ENCODE measurements at places on chromosomes 6 and 20.
A peak's percentile ranks its signal among the peaks of the same experiment; 100 is the strongest.

DNA sequence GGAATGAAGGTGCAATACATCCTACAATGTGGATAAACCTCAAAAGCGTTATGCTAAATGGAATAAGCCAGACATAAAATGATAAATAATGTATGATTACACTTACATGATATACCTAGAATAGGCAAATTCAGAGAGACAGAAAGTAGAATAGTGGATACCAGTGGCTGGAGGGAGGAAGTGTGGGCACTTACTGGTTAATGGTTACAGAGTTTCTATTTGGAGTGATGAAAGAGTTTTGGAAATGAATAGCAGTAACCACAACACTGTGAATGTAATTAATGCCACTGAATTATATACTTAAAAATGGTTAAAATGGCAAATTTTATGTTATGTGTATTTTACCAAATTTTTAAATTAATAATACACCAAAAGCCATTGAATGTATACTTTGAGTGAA is 71.4 kb upstream of the CST7 start:
- no peak for DNase-seq

DNA sequence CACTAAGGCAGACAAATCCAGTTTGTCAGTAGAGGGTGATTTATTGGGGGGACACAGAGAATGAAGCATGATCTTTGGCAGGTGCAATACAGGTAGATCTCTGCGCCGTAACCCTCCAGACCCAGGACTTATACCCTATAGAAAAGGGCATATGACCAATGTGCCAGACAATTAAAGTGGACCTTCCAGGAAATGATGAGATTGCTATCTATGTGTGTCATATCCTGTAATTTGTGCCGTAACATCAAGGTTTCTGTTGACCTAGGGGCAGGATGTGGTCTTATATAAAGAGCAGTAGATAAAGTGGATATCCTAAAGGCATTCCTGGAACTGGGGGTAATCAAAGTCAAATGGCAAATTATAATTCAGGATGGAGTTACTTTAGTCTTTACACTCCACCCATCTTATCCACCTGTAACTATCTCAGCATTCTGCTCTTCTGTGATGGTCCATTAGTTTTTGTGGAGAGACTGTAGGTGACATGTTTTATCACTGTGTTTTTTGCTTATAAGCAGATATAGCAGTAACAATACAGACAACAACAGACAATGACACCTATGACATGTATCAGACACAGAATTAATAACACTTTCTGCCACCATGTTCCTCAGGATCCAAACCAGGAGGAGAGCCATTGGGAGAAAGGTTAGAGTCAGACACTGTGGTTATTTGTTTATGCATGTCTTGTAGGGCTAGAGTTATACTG is 43.1 kb upstream of the ZNF337 start:
- DNase-seq = no peak

GRCh38 chr6:168098431-168098861 is 19.4 kb upstream of the FRMD1 start:
- DNase-seq = no peak

- DNase-seq = peak; percentile 3
Observed at GRCh38 chr6:32947552-32948465, 5.1 kb downstream of the HLA-DMA start.

- DNase-seq = no peak
Observed at GRCh38 chr20:33725607-33726264, 5.6 kb upstream of the PXMP4 start.

Data from NCI-H1436 (cell line).